ENCODE measurements at places on chromosomes 2 and 18.

- DNase-seq = no peak
Measured at GRCh38 chr2:197908156-197908555, 103.8 kb downstream of the PLCL1 start.

DNA sequence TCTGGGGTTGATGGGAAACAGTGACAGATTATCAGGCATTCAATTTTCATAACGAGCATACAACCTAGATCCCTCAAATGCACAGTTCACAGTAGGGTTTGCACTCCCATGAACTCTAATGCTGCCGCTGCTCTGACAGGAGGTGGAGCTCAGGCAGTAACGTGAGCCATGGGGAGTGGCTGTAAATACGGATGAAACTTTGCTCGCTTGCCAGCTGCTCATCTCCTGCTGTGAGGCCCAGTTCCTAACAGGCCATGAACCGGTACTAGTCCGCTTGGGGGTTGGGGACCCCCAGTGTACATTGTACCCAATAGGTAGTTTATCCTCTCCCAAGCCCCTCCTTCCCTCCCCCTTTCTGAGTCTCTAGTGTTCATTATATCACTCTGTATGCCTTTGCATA is 94.6 kb downstream of the PTH2R start:
- peak; percentile 25 for DNase-seq

DNA sequence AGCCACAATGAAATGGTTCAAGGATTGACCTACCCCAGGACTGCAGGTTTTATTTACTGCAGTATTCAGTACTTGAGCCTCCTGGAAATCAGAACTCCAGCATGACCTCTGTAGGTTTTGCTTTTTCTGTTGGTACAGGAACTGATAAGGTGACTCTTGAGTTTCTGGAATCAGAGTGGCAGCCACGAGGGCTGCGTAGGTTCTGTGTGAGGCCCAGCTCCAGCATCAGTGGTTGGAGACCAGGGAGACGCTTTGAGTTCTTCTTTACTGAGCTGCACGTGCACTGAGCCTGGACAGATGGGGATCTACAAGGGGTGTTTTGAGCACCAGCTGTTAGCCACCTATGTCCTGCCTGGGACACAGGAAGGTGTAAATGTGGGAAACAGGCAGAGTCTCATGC is 222.7 kb upstream of the EPAS1 start:
- DNase-seq = no peak

- no peak for DNase-seq
Measured at GRCh38 chr18:43267818-43268217, 9.5 kb downstream of the SYT4 start.

DNA sequence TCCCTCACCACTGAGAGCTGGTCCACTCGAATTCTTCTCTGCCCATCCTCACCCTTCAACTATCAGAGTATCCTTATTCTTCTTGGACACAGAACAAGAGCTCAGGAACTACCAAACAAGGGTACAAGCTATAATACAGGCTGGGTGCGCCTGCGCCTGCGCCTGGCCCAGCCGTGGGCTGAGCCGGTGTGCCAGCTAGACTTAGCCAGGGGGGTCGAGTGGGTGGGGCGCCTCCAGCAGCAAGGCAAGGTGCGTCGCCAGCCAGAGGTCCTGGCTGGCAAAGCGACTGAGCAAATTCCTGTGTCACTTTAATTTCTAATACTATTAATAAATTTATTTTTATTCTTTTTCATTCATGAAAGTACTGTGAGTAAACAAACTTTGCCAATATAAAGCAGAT is 1072.6 kb upstream of the PIK3C3 start:
- DNase-seq = no peak

GRCh38 chr18:37225279-37225678 is 340.3 kb downstream of the CELF4 start:
- no peak for DNase-seq

DNA sequence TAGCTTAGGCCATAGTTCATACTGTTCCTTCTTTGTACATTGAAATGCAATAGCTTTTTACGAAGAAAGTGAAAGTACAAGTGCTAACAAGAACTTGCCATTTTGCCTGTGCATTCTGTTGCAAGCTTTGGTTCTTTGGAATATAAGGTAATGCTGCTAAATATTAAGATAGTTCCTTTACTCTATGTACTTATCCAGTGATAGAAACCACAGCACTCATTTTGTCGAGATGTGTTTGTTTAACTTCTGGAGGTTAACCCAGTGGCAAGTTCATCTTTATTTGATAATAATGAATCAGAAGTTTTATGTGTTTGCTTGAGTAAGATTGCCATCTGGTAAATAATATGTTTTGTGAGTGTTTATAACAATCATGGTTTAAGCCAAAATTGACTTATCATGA is 373.1 kb upstream of the FANCL start:
- DNase-seq = no peak

- no peak for DNase-seq
Measured at GRCh38 chr2:53508667-53509066, 258.9 kb upstream of the CHAC2 start.

DNA sequence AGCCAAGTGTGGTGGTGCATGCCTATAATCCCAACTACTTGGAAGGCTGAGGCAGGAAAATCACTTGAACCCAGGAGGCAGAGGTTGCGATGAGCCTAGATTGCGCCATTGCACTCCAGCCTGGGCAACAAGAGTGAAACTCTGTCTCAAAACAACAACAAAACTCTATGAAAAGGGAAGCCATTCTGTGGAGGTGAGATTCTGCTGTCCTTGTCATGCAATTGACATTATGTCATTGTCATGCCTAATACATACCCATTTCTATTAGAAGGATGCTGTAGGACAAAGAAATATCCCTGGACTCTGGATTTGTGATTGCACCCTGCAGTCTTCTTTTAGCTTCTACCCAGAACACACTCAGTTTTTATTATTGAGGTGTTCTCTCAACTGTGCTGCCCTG is 8.6 kb downstream of the RASGRP3 start:
- no peak for DNase-seq

DNA sequence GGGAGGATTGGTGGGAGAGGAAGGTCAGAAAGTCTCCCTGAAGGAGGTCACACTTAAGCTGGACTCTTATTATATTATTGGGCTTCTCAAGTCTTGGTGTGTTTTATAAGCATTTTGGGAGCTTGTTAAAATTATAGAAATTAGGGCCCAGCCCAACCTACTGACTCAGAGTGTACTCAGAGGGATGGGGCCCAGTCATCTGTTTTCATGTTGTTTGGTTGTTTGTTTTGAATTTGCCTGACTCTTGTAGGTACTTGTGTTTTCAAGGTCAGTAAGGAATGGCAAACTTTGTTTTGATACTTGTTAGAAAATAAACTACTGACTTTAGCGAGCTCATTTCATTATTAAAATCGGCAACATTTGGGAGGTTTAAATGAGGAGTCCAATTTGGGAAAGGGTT is 152.0 kb downstream of the INSIG2 start:
- DNase-seq = no peak

DNA sequence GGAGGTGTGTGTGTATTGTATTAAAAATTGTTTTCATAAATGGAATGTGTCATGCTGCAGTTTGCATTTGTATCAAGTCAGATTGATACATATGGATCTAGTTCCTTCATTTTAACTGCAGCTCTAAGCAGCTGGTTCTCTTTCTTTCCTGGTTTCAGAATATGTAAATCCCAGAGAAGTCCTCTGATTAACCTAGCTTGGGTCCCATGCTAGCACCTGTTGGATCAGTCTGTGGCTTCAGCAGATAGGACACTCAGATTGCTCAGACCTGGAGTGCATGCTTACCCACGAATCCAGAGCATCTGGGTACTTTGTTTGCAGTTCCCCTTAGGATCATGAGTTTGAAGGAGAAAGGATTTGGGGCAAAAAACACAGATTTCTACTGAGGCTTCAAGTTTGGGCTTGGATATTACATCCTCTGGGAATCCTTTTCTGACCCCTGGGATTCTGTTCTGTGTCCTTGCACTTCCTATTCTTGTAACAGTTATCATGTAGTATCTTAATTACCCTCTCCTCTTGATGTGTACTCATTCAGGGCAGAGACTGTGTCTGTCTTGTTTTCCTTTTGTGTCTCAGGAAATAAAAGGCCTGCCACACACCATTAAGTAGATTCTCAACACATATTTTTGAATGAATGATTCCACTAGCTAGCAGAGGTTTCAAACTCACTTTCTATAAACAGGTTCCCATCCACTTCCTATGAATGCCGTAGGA is 142.1 kb downstream of the PHLPP1 start:
- no peak for DNase-seq

DNA sequence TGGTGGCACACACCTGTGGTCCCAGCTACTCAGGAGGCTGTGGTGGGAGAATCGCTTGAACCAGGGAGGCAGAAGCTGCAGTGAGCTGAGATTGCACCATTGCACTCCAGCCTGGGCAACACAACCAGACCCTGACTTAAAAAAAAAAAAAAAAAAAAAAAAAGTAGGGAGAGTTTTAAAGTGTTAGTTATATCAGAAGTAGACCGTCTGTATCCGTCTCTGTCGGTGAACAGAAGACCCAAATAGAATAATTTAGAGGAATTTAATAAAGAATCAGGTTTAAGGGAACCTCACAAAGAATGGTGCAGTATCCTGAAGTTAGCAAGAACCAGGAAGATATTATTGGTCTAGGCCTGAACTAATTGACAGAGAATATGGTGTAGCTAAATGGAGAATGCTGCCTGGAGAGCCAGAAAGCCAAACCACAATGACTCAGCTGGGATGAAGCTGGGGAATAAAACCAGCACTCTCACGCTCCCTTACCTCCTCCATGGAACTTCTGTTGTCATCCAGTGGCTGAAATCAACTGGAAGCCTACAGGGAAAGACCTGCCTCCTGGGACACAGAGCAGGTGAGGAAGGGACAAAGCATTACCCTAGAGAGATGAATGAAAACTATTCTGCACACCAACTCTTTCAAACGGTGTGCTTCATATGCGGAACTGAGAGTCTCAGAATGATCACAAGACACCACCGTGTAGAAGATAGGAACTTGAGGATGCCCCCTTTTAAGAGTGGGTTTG is 39.1 kb upstream of the PLEKHM3 start:
- peak; percentile 29 for DNase-seq

- no peak for DNase-seq
Measured at GRCh38 chr2:99637159-99637697, 147.4 kb upstream of the REV1 start.

GRCh38 chr2:144256996-144257707 is 262.8 kb downstream of the ZEB2 start:
- no peak for DNase-seq

DNA sequence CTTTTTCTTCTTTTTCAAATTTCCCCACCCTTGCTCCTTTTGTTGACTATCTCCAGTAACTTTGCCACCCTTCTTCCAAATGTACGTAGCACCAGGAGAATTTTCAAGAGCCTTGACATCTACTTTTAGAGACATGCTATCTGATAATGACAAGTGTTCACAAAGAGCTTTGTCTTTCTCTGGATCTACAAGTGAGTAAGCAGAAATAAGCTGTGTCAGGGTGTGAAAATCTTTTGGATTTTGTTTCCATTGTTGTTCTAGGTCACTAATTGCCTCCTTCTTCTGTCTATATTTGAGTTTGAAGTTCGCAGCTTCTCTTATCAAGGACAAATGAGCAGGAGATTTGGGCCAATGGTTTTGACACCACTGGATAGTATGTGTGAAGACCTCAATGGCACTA is 8.4 kb upstream of the C18orf32 start:
- DNase-seq = no peak

All from femur (tissue), 1 donor.